ENCODE measurements at places on chromosomes 12 and 14.

GRCh38 chr12:65125247-65125646 is 4.1 kb upstream of the WIF1 start:
- no peak for DNase-seq

DNA sequence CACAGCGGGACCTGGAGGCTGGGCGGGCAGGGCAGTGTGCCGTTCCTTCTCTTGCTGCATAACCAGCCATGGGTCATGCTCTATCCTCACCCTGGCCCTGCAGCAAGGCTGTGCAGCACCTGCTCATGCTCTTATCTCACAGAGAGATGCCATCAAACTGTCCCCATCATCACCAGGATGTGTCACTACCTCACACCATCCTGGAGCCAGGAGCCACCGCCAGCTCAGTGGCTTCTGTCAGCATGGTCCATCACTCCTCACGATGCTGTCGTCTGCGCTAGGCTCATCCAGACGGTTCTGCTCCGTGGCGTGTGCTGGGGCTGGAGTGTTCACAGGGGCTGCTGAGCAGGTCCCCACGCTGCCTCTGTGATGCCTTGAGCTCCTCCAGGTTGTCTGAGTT is 77.2 kb upstream of the DYNC1H1 start:
- DNase-seq = no peak

GRCh38 chr12:104482113-104482512 is 25.4 kb downstream of the CHST11 start:
- DNase-seq = no peak

GRCh38 chr12:10207136-10207535 is 5.5 kb upstream of the GABARAPL1 start:
- DNase-seq = no peak

GRCh38 chr12:104570174-104570907 is 113.6 kb downstream of the CHST11 start:
- DNase-seq = no peak

- DNase-seq = no peak
Observed at GRCh38 chr12:94813314-94813713, 163.0 kb upstream of the TMCC3 start.

- peak; percentile 12 for DNase-seq
Observed at GRCh38 chr14:68910540-68910939, 68.6 kb downstream of the ACTN1 start.

- DNase-seq = no peak
Observed at GRCh38 chr12:80441921-80442320, 2.1 kb upstream of the PTPRQ start.

- DNase-seq = no peak
Observed at GRCh38 chr12:20194171-20194570, 174.2 kb upstream of the PDE3A start.

GRCh38 chr14:96940009-96940408 is 142.8 kb downstream of the VRK1 start:
- DNase-seq = no peak

GRCh38 chr12:82319276-82319675 is 38.9 kb downstream of the CCDC59 start:
- no peak for DNase-seq

DNA sequence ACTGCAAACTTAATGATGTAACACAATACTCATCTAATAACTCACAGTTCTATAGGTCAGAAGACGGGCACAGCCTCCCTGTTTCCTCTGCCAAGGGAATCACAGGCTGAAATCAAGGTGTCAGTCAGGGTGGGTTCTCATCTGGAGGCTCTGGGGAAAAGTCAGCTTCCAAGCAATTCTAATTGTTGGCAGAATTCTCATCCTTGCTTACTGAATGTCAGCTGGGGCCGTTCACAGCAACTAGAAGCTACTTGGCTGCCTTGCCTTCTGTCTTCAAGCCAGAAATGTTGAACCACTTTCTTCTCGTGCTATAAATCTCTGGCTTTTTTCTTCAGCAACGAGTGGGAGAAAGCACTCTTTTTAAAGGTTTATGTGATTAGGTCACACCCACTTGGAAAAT is 80.1 kb upstream of the PDZRN4 start:
- no peak for DNase-seq

GRCh38 chr12:15644700-15645099 is 144.5 kb downstream of the EPS8 start:
- no peak for DNase-seq

DNA sequence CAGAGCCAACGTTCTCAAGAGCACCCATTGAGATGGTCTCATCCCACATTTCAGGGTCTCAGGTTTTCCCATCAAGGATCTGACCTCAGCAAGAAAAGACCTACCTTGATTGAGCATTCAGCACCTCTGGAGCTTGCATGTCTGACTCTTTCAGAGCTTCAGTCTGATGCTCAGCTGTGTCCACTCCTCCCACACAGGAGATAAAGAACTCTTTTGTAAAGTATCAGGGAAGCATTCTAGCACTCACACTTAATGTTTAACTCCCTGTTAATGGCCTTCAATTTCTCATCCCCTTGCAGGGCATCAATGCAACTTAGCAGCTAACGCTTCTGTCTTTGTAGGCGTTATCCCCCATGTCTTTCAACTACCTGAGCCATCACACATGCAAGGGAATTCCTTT is 124.1 kb downstream of the GALC start:
- no peak for DNase-seq

- no peak for DNase-seq
Observed at GRCh38 chr12:23931176-23931575, 18.3 kb downstream of the SOX5 start.

DNA sequence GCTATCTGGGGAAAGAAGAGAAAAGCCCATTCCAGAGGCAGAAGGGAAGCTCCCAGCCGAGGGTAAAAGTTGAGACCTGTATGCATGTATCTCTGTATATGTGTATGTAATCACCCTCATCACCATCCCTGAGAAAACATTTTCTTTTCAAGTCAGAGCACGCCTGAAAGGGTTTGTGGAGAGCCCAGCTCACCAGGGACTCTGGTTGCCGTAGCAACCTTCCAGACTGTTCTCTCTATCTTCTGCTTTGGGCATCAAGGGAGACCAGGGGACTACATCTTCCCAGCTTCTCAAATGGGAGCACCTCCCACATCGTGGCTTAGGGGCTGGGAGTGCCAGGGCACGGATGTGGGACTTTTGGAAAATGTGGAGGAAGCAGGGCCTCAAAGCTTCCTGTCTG is 93.5 kb downstream of the GALNT8 start:
- no peak for DNase-seq

DNA sequence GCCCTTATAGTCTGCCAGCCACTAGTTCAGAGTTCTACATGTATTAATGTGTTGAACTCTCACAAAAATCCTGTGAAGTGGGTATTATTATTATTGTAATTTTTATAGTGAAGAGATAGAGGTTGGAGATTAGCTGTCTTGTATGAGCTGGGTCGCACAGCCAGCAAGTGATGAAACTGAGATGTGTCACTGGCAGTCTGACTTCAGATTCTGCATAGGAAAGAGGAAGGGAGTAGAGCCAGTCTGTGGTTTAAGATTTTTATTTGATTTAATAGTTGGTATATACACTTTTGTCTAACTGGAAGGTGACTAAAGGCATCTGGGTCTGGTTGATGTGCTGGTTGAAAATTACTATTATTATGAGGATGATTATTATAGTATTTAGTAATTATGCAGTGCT is 5.8 kb upstream of the FRS2 start:
- DNase-seq = no peak

DNA sequence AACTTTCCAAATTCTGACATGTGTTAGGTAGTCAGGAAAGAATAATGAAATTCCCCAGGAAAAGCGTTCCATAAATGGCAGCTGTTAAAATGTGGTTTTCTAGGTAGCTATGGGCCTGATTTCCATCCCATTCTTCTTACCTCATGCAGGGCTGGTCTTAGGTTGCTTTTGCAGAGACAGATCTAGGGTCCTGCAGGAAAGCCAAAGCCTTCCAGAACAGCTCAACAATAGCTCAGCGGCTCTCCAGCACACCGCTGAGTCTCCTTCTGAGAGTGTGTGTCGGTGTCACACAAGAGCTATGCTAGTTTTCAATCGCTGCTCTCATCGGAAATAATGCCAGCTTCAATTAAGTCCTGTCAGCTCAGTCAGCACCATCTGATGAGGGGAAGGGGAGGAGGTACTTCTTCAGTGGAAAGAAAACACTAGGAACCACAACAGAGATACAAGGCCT is 106.7 kb downstream of the TMEM30B start:
- no peak for DNase-seq

GRCh38 chr12:30839643-30840220 is 85.0 kb upstream of the CAPRIN2 start:
- no peak for DNase-seq

- no peak for DNase-seq
Observed at GRCh38 chr12:123089631-123090353, 61.1 kb downstream of the PITPNM2 start.

- no peak for DNase-seq
Observed at GRCh38 chr12:71795901-71796300, 41.2 kb downstream of the RAB21 start.

- DNase-seq = no peak
Observed at GRCh38 chr12:91419809-91420208, 237.2 kb upstream of the DCN start.
